Cardiac muscle cell (in vitro differentiated cells and primary cell): ENCODE measurements at places on chromosomes 6 and 20. TPM values are rescaled to one million over a fixed set of nuclear protein-coding genes. Genes with fewer than 3 reads are reported as not detected.

RIMS4 gene
- 4.3 and 5.3 TPM in 2 replicates for total RNA-seq

- no peak for DNase-seq
These were observed 611.0 kb downstream of the DOK5 start for GRCh38 chr20:55086421-55086820.

- no peak for DNase-seq
These were observed 257.8 kb downstream of the GMDS start for GRCh38 chr6:1987640-1988039.

ZNF311 gene
- total RNA-seq = 1.3 and 1.8 TPM in 2 replicates

RAB44 gene
- total RNA-seq = not detected in 2 replicates

- no peak for DNase-seq
These were observed 9.4 kb downstream of the SULF2 start for GRCh38 chr20:47775841-47776240.

- peak; percentile 24 for DNase-seq
These were observed 75.5 kb upstream of the SCP2D1 start for GRCh38 chr20:18738055-18738454.

PDE7B gene
- total RNA-seq = 0.04 and 0.60 TPM in 2 replicates

PLCB1 gene
- total RNA-seq = 9.0 and 17.6 TPM in 2 replicates

DPPA5 gene
- not detected in 2 replicates for total RNA-seq

- no peak for DNase-seq
These were observed 203.8 kb downstream of the ALDH8A1 start for GRCh38 chr6:134746140-134746539.

GRCh38 chr20:11170565-11170964 is 496.8 kb upstream of the JAG1 start:
- peak; percentile 66 for DNase-seq

TUBB2B gene
- 57.6 and 83.9 TPM in 2 replicates for total RNA-seq

DNA sequence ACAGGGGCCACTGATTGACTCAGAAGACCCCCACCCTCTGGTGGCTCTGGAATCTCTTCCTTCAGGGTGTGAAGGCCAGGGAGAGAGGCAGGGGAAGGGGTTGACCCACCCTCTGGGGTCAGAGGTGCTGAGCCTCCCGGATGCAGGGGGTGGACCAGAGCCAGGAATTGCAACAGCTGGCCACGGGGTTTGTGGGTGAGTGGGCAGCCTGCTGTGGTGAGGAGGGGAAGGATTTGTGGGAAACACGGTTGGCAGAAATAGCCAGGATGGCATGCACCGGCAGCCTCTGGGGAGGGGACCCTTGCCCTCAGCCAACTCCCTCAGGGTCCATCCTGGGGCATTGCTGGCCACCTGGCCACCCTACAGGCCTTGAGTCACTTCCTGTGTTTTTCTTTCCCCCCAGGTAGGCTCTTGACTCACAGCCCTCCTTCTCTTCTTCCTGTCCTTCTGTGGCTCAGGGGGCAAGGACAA is 92.8 kb downstream of the MRPL14 start:
- DNase-seq = no peak

ADTRP gene
- not detected in 2 replicates for total RNA-seq

- no peak for DNase-seq
These were observed 112.2 kb downstream of the SESN1 start for GRCh38 chr6:108982154-108983113.

DNA sequence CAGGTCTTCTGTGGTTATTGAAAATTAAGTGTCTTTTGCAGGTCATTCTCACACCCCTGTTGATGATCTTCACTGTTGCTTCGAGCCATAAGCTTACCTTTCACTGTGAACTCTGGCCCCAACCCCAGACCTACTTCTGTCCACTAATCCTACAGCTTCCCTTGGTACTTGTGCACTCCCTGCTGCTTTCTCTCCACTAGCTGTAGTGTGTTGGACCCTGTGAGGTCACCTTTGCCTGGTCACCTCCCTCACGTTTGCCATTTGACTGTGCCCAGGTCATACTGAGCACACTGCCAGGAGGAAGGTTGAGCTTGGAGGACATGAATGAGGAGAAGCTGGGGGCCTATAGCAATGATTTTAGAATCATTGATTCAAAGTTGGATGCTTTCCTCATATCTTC is 94.0 kb downstream of the PLCB1 start:
- DNase-seq = no peak

DNA sequence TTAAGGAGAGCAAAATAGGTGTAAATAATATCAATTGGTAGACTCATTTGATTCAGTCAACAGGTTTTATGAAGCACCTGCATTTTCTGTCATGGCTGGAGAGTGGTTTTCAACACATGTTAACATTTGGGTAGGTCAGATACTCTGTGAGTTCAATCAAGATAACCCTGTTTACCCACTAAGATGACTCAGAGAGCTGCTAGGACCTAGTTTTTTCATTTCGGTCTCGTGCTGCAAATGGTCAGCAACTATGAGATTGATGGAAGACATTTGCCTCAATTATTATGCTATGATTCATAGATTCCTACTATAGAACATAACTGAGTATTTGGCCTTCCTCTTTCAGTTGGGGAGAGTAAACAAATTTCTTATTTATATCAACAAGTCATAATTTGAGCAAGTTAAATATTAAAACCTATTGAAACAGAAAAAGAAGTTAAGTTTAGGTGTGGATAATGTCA is 391.4 kb upstream of the CITED2 start:
- DNase-seq = peak; percentile 46

GRCh38 chr6:52390361-52390727 is 28.4 kb downstream of the PAQR8 start:
- peak; percentile 59 for DNase-seq

GRCh38 chr6:3490625-3490980 is 33.8 kb upstream of the SLC22A23 start:
- no peak for DNase-seq

NNAT gene
- total RNA-seq = 3.6 and 4.2 TPM in 2 replicates

DNA sequence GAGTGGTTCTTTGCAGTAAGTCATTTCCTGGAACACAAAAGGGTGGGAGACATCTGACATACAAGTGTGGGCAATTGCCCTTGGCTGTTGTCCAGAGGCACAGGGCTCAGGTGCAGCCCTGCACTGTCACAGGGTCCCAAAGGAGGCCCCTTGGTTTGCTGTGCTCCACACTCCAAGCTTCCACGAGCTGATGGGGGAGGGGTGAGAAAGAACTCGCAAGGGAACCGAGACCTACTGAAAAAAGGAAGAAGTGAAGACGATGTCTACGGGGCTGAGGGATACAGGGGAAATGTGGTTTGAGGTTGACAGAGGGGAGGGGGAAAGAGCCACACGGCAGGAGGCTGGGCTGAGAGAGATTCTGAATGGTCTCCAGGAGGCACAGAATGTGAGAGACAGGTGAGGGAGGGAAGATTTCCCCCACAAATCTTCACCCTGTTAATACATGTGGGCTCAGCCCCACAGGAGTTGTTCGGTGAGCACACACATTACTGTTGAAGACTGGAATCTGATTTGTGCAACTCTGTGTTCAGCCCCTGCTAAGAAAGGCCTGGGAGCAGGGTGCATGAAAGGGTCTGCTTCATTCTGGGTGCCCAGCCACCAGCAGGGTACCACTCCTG is 123.4 kb downstream of the LY86 start:
- no peak for DNase-seq

DNA sequence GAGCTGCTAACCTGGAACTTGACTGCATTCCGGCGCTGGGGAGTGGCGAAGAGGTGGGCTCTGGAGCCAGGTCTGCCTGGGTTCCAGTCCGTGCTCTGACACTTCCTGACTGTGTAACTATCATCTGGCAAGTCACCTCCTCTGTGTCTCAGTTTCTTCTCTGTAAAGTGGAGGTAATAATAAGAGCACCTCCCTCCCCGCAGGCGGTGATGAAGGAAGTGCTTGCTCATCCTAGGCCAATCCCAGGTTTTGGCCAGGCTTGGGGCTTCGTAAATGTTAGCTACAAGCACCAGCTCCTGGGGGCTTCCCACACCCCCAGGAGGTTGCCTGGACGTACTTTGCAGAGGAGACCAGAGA is 32.8 kb downstream of the SNAI1 start:
- no peak for DNase-seq

MATN4 gene
- total RNA-seq = not detected in 2 replicates

DNA sequence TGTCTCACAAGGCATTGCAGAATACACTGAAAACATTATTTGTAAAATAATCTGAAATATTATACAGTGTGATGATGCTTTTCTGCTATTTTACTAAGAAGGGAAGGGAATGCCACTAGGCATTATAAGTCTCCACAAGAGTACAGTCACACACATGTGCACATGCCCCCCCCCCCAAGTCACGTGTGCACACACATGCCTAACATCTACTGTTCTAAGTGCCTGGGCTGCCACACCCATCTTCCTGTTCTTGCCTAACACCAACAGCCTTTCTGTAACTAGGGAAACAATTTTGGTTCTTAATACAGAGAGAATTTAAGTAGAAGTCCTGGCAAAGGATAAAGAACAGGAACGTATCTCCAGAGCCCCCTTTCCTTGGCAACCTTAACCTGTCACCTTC is 58.2 kb upstream of the BCLAF1 start:
- no peak for DNase-seq

- DNase-seq = no peak
These were observed 433.7 kb upstream of the CHD6 start for GRCh38 chr20:42051921-42052320.

- no peak for DNase-seq
These were observed 24.7 kb upstream of the SRPK1 start for GRCh38 chr6:35945650-35946025.

DNA sequence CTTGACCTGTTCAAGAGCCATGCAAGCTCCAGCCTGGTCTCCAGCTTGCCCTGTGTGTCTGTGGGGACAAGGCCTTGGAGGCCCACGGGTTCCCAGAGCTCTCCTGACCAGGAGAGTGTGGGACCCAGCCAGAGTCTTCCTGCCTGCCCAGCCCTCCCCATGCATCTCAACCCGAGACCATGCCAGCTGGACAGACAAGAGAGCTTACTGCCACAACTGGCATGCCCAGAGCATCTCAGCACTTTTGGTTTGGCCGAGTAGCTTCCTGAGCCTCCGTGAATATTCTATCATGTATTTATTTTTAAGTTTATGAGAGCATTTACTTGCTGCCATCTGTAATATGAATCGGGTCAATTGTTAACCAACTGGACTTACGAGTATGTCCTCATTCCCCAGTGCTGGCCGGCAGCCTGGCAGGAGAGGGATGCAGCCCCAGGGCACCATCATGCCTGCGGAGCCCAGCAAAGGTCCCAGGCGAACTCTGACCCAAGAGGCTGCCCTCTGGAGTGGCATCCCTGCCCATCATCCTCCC is 14.9 kb downstream of the IP6K3 start:
- DNase-seq = no peak

- no peak for DNase-seq
These were observed 111.0 kb downstream of the EDN1 start for GRCh38 chr6:12401200-12401599.
